ENCODE measurements at places on chromosomes 16 and 17.

GRCh38 chr16:31428638-31429247 lies 583 bp upstream of the COX6A2 start:
- DNase-seq, result no peak

DNA sequence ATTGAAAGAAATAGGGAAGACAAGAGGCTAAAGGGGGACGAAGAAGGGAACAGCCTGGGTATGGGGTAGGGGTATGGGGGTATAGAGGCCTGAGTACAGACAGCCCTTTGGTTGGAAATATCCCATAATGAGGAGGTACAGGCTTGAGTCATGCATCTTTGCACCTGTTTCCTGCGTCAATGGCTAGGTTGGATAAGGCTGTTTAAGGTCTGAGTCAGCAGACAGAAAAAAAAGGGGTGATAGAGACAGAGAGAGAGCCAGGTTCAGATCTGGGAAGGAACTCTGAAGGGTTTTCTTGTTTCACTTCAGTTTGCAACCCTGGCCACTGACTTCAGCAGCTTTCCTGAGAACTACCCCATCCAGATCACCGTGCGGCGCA lies 8.5 kb downstream of the FNDC8 start:
- DNase-seq, result no peak

DNA sequence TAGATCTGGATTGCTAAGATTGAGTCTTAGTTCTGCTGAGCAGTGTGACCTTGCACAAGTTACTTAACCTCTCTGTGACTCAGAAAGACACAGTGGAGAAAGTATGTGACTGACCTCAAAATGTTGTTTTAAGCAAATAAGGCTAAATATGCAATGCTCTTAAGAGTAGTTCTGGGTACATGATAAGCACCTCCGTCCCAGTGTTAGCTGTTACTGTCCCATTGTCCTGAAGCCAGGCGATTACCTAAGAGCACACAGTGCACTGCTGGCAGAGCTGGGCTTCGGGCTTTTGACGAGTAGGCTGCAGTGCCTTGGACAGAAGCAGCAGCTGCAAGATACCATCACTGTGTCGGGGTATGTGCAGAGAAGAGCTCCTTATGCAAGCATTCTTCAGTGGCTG lies 32.7 kb upstream of the FOXF1 start:
- no peak for DNase-seq

GRCh38 chr17:49110509-49110908 lies 22.1 kb upstream of the B4GALNT2 start:
- DNase-seq, result no peak

GRCh38 chr17:66460558-66460957 lies 158.1 kb downstream of the PRKCA start:
- DNase-seq, result no peak

DNA sequence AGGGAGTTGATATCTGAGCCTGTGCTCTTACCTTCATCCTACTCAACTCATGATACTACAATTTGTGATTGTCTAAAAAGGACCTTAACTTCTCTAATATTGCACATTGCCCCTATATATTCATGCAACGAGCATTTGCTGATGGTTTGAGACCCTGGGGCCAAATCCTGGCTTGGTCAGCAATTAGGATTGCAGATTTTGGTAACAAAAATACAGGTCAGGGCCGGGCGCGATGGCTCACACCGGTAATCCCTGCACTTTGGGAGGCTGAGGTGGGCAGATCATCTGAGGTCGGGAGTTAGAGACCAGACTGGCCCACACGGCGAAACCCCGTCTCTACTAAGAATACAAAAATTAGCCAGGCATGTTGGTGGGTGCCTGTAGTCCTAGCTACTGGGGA lies 35.4 kb upstream of the HAPSTR1 start:
- no peak for DNase-seq

DNA sequence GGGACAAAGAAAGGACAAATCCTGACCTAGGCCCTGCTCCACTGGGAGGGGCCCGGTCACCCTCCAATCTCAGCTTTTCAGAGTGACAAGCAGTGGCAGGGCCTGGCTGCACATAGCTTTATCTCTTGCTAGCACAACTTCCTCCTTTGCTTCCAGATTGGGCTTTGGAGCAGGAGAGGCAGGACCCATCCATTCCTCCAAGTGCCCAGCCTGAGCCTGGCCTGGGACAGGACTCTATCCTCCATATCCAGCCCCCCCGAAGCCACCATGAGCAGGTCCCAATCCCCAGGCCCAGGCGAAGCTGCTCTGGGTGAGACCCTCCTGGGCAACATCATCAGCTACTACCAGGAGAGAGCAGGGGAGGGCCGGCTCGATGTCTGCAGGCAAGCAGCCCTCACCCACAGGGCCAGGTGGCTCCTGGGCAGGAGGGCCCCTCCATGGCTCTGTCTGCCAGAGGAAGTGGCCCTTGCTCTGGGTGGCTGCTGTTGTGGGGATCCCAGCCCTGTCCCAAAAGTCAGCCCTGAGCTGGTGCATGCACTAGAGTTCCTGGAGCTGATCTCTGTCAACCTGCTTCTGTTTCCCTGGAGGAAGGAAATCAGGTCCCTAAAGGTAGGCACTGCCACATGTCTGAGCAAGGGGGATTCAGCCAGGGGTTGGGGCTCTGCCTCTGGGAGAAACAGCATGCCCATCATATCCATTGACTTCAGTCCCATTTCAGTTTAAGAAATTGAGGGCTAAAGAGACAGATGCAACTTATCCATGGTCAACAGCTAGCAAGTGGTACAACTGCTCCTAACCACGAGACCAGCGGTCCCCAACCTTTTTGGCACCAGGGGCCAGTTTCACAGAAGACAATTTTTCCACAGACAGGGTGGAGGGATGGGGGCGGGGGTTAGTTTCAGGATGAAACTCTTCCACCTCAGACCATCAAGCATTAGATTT lies 58.9 kb downstream of the TK2 start:
- DNase-seq, result no peak

- DNase-seq, result no peak
These were observed 1.7 kb downstream of the ORAI3 start for GRCh38 chr16:30950516-30951065.

DNA sequence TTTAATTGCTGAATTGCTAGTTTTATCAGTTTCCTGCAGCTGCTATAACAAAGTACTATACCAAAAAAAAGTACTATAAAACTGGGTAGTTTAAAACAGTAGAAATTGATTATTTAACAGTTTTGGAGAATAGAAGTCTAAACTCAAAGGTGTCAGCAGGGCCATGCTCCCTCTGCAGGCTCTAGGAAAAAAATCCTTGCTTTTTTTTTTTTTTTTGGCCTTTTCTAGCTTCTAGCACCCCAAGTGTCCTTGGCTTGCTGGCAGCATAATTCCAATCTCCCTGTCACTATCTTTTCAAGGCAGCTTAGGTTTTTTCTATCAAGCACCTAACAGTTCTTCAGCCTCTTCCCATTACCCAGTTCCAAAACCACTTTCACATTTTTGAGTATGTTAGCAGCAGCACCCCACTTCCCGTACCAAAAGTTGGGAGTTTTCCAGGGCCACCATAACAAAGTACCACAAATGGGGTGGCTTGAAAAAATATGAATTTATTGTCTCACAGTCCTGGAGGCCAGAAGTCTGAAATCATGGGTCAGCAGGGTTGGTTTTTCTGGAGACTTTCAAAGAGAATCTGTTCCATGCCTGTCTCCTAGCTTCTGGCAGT lies 37.4 kb downstream of the BPTF start:
- DNase-seq, result no peak

- DNase-seq, result no peak
These were observed 20.3 kb downstream of the CACNG5 start for GRCh38 chr17:66855204-66855603.

GRCh38 chr17:79513206-79513605 lies 97.6 kb downstream of the RBFOX3 start:
- DNase-seq, result no peak
